ENCODE measurements at places on chromosomes 5 and 9.
A peak's percentile ranks its signal among the peaks of the same experiment; 100 is the strongest.

DNA sequence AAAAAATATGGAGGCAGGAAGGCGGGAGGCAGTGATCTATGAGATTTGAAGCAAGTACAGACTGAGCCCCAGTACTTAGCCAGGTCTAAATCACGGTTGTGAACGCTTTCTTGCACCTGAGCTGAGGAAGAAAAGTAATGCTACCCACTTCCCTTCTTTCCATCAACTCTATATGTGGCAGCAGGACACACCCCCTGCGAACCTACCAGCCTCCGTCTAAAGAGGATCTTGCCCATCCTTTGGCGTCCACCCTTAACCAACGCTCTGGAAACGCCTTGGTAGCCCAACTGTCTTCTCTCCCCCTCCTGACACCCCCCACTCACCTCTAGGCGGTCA, 545 bp downstream of the HMGCS1 start:
- DNase-seq = no peak

DNA sequence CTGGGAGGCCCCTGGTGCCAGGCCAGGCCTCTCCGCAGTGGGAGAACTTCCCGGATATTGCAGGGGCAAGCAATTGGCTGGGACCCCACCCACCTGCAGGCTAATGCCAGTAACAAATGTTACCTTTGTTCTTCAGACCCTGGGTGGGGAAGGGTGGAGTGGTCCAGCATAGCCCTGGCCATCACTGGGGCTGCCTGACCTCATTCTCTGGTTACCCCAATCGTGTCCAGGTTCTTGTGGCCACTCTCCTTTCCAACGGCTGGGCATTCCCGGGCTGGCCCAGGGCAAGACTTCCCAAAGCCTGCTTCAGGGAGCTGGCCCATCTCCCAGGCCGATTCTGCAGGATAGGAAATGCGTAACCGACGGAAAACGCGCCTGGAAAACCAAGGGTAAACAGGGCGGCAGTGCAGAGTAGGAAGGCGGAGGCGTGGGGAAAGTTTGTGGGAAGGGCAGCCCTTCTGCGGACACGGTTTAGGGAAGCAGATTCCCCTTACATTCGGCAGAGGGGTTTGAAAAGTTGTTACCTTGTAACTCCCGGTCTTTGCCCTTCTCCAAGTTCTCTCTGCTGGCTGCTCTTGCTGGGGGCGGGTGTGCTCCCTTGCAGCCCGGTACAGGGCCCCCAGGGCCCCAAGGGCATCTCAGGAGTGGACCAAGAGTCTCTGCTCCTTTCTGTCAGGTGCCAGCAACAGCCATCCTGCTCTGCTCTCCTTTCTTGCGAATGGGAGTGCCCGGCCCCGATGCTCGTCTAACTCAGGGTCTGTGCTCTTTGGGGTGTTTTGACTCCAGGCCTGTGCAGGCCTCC, 3.5 kb downstream of the NRARP start:
- DNase-seq = no peak

DNA sequence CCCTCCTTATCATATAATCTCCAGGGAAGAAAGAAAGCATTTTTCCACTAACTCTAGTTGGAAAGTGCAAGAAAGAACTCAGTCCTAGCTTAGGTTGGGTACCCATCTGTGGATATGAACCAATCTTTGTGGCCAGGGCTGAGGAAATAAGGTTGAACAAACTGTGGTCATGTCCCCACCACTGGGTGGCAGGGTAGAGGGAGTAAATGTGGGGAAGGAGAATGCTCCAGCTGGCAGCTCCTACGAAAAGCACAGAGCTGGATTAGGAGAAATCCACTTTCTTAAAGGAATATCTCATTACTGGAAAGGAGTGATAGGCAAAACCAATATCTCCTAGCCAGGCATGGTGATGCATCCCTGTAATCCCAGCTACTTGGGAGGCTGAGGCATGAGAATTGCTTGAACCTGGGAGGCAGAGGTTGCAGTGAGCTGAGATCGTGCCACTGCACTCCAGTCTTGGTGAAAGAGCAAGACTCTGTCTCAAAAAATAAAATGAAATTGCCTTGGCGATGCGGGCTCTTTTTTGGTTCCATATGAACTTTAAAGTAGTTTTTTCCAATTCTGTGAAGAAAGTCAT, 175.1 kb downstream of the CCDC192 start:
- DNase-seq = peak; percentile 71

DNA sequence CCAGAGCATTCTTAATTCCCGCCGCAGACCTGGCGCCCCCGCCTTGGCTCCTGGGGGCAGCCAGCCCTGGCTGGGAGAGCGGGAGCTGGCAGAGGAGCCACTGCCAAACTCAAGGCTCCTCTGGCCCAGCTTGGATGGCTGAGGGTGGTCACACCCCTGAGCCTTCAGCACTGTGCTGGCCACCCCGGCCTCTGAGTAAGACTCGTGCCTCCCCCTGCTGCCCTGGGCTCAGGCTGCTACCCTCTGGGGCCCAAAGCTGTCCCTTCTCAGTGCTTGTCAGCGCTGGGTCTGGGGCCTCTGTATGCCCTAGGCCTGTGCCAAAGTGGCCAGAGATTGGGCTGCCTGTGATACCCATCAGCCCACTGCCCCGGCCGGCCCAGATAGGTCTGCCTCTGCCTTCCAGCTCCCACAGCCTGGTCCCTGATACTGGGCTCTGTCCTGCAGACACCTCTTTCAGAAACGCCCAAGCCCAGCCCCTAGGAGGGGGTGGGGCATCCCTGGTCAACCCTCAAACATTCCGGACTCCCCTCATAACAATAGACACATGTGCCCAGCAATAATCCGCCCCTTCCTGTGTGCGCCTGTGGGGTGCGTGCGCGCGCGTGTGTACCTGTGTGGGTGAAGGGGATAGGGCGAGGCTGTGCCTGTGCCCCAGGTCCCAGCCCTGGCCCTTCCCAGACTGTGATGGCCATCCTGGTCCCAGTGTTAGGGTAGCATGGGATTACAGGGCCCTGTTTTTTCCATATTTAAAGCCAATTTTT, 4.4 kb upstream of the PRR7 start:
- no peak for DNase-seq
